ENCODE measurements at places on chromosomes 2 and 18.

- H3K4me3 ChIP-seq = no peak overlapping the region
- H3K27me3 ChIP-seq = peaks cover 6% of the 10 kb centered on the region
- no peak for DNase-seq
- no peaks in the 10 kb centered on the region for H3K36me3 ChIP-seq
- H3K27ac ChIP-seq = no peak overlapping the region
Observed at GRCh38 chr2:149094217-149095015, 55.9 kb downstream of the LYPD6B start.

GRCh38 chr2:50143822-50144575, 887.9 kb downstream of the NRXN1 start:
- no peak for DNase-seq
- no peaks in the 10 kb centered on the region for H3K27me3 ChIP-seq
- no peaks in the 10 kb centered on the region for H3K36me3 ChIP-seq
- peaks cover 12% of the 10 kb centered on the region for H3K4me1 ChIP-seq
- H3K4me3 ChIP-seq = no peak overlapping the region

DNA sequence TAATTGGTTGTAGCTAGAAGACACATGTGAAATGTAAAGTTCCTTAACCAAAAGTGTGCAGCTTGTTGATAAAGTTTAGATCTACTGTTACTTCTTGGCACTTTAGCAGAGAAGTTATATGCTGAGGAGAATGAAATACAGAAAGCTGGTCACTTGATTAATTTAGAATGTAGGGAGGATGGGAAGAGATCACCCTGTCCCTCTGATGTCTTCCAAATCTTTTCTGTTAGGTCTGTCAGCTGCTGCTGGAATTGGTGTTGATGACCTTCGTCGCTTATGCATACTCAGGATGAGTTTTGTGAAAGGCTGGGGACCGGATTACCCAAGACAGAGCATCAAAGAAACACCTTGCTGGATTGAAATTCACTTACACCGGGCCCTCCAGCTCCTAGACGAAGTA, 48.0 kb downstream of the SMAD4 start:
- no peak for DNase-seq
- no peaks in the 10 kb centered on the region for H3K4me1 ChIP-seq
- peaks cover 53% of the 10 kb centered on the region for H3K36me3 ChIP-seq
- no peak overlapping the region for H3K4me3 ChIP-seq
- H3K27ac ChIP-seq = no peak overlapping the region

DNA sequence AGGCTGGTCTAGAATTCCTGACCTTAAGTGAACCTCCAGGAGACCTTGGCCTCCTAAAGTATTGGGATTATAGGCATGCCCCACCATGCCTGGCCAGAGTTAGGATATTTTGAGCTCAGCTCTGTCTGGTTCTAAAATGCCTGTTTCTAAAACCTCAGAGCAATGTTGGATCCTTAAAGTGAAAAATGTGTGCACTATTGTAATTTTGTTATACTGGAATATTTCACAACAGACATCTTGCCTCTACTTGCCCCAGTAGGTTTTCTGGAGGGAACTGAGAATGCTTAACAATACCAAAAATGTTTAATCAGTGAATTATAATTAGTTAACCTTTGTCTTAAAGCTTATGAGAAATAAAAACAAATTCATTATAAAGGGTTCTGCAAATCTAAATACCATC, 144.6 kb upstream of the CCDC195 start:
- no peaks in the 10 kb centered on the region for H3K27me3 ChIP-seq
- DNase-seq = no peak
- no peaks in the 10 kb centered on the region for H3K36me3 ChIP-seq
- H3K4me1 ChIP-seq = no peaks in the 10 kb centered on the region

DNA sequence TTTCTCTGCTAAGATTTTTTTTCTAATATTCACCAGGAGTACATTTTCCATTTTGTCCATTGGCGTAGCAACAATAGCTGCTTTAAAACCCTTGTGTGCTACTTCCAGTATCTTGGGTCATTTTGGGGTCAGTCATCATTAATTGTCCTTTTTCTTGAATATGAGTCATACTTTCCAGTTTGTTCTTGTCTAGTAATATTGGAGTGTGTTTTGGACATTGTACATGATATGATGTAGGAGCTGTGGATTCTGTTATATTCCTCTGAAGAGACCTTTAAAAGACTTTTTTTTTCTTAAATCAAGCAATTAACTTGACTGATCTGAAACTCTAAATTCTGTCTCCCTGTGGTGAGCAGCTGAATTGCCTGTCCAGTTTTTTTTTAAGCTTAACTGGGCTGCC, 40.8 kb downstream of the AGPS start:
- H3K4me3 ChIP-seq = no peak overlapping the region
- peaks cover 52% of the 10 kb centered on the region for H3K36me3 ChIP-seq
- no peaks in the 10 kb centered on the region for H3K27me3 ChIP-seq
- DNase-seq = no peak
- H3K4me1 ChIP-seq = no peaks in the 10 kb centered on the region

DNA sequence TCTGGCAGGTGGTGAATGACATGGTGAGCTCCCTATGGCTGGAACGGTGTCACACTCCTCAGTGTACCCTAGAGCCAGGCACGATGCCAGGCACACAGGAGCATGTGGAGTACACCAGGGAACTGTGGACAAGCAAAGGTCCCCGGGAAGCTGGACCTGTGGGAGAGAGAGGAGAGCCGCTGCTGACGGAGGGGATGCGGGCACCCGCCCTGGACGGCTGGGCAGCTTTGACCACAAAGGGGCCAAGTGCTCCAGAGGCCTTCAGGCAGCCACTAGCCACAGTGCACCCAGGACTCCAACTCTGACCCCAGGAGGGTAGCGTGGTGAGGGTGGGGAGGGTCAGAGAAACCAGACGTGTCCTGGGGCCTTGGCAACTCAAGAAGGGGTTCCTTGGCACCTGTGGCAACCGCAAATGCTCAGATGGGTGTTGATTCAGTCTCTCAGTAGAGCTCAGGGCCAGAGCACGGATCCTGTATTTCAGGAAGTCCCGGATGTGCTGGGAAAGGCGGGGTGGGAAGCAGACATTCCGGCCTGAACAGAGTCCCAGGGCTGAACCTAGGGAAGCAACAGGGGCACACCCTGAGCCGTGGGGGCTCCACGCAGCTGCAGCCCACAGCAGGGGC, 2.3 kb upstream of the MAB21L4 start:
- H3K4me1 ChIP-seq = no peaks in the 10 kb centered on the region
- no peak overlapping the region for H3K4me3 ChIP-seq
- DNase-seq = no peak

DNA sequence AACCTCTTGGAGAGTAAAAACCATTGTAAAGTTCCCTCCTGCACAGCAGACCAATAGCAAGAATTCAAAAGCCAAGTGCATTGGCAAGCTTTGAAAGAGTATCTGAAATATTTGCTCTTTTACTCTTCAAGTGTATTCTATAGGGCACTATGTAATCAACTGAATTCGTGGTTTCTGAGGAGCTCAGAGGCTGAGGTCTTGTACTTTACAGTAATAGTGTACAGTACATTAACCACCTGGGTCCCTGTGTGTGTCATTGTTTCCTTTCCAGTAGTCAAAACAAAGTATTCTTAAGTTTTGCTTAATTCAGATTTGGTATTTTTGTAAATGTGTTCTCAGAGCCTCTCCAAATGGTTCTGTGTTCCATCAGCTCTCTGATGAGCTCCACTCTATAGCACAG, 769.7 kb downstream of the LRRTM4 start:
- H3K27ac ChIP-seq = no peak overlapping the region
- H3K36me3 ChIP-seq = no peaks in the 10 kb centered on the region
- no peaks in the 10 kb centered on the region for H3K27me3 ChIP-seq
- DNase-seq = no peak

DNA sequence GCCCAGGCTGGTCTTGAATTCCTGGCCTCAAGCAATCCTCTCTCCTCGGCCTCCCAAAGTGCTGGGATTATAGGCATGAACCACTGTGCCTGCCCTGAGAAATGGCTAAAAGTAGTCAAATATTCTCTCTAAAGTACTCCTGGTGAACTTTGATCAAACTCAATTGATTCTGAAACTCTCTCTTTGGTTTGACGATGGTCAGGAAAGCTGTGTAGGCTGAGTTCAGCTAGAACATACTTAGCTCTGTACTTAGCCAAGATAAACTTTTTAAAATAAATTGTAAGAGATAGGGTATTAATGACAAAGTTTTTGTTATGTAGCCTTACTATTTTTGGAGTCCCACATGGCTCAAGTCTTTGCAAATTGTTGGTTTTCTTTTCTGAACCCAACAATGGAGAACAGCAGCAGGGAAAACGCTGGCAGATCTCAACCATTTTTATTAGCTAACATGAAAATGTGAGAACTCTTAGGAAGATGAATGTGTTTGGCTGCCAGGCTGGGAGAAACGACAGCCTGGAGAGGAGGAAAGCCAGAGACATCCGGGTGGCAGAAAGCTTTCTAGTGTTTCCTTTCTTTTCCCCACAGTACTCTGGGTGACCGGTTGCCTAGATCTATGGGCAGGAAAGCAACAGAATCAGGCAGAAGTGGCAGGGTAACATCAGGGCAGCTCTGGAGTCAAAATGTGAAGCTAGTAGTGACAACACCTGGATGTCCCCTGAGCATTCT, 193.0 kb upstream of the LHCGR start:
- no peaks in the 10 kb centered on the region for H3K27me3 ChIP-seq
- DNase-seq = no peak
- H3K4me1 ChIP-seq = no peaks in the 10 kb centered on the region
- no peaks in the 10 kb centered on the region for H3K36me3 ChIP-seq
- H3K4me3 ChIP-seq = no peak overlapping the region

DNA sequence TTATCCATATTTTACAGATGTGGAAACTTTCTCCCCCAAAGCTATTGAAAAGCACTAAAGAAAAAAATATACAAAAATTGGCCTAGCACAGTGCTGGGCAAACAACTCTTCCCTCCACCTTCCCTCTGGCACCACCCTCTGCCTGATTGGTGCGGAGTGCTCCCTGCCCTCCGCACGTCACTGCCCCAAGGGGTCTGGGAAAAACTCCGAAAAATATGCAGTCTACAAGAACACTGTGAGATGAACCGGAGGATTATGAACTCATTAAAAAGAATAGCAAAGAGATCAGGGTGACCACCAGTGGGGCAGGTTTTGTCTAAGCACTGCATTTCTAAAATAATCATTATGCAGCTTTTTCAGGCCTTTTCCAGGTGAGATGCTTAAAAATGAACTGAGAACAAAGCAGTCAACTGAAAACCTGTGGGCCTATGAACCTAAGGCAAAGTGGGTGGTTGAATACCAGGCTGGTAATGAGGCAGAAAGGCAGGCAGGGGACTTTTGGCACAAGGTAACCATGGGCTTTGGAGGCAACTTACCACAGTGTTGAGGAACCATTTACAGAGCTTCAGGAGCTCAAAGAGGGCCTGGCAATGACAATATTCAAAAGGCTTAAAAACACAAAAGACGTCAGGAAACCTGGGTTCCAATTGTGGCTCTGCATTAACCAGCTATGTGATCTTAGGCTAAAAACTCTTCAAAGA, 57.5 kb downstream of the AAK1 start:
- no peak for DNase-seq
- peaks cover 29% of the 10 kb centered on the region for H3K4me1 ChIP-seq
- H3K27me3 ChIP-seq = no peaks in the 10 kb centered on the region
- peak overlapping the region; percentile 36 for H3K27ac ChIP-seq
- H3K4me3 ChIP-seq = no peak overlapping the region

- no peak for DNase-seq
- H3K4me1 ChIP-seq = no peaks in the 10 kb centered on the region
- H3K36me3 ChIP-seq = no peaks in the 10 kb centered on the region
- H3K4me3 ChIP-seq = no peak overlapping the region
- H3K27me3 ChIP-seq = no peaks in the 10 kb centered on the region
- no peak overlapping the region for H3K27ac ChIP-seq
Observed at GRCh38 chr18:70469916-70470315, 181.1 kb downstream of the SOCS6 start.

DNA sequence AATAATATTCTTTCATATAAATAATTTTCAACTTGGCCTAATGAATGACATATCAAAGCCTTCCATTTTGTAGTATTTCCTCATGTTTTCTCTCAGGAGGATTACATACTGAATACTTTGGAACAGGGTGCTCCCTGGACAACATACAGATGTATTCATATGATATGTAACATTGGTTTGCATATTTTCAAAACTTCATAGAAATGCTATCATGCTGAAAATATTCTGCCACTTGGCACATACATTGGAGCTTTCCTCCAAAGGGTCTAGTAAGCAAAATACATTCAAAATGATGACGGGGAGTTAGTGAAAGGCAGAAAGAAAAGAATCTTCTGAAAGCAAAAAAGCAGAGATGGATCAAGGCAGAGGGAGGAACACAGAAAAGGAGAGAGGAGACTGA, 38.1 kb upstream of the RTN4 start:
- no peaks in the 10 kb centered on the region for H3K27me3 ChIP-seq
- H3K36me3 ChIP-seq = no peaks in the 10 kb centered on the region
- H3K27ac ChIP-seq = no peak overlapping the region
- H3K4me1 ChIP-seq = no peaks in the 10 kb centered on the region
- no peak overlapping the region for H3K4me3 ChIP-seq
- DNase-seq = no peak

DNA sequence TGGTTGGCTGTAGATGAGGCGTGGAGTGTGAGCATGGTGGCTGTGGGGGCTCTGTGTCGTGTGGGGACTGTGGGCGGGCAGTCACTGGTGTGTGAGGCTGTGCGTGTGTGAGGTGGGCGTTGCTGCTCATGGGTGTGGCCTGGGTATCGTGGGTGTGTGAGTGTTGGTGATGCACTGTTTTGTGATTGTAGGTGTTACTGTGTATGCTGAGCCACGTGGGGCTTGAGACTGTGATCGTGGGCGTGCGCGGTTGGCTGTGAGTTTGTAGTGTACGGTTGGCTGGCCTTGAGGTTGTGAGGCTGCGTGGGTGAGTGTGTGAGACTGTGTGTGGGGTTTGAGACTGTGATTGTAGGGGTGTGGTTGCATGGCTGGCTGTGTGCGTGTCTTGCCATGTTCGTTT, 8.5 kb downstream of the INHBB start:
- H3K36me3 ChIP-seq = no peaks in the 10 kb centered on the region
- no peak overlapping the region for H3K4me3 ChIP-seq
- H3K27me3 ChIP-seq = peaks cover 38% of the 10 kb centered on the region
- no peak overlapping the region for H3K27ac ChIP-seq
- no peak for DNase-seq
- H3K4me1 ChIP-seq = peaks cover 12% of the 10 kb centered on the region

DNA sequence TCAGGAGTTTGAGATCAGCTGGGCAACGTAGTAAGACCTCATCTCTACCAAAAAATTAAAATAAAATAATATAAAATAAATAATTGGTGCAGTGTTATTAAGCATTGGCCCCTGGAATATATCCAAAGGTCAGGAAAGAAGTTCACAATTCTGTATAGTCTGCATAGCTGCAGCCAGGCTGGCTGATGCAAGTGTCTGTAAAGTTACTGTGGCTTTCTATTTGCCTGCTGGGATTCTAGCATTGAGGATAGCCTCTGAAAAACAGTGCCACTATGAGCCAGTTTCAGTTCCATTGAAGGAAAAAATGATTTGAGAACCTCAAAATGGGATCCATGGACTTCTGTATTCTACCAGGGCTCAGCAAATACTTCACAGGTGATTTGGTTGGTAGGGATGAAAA, 208.6 kb downstream of the PARD3B start:
- peaks cover 13% of the 10 kb centered on the region for H3K4me1 ChIP-seq
- no peaks in the 10 kb centered on the region for H3K36me3 ChIP-seq
- DNase-seq = no peak

- no peaks in the 10 kb centered on the region for H3K27me3 ChIP-seq
- no peak overlapping the region for H3K4me3 ChIP-seq
- peaks cover 10% of the 10 kb centered on the region for H3K36me3 ChIP-seq
Observed at GRCh38 chr2:127193967-127194280, 26.2 kb downstream of the CYP27C1 start.

- H3K27me3 ChIP-seq = no peaks in the 10 kb centered on the region
- peaks cover 32% of the 10 kb centered on the region for H3K4me1 ChIP-seq
- DNase-seq = no peak
- H3K4me3 ChIP-seq = no peak overlapping the region
- peaks cover 5% of the 10 kb centered on the region for H3K36me3 ChIP-seq
Observed at GRCh38 chr2:11870584-11870983, 124.2 kb downstream of the LPIN1 start.

All from WTC11 (cell line).